ENCODE measurements at places on chromosomes 13 and 19.
A peak's percentile ranks its signal among the peaks of the same experiment; 100 is the strongest.

DNA sequence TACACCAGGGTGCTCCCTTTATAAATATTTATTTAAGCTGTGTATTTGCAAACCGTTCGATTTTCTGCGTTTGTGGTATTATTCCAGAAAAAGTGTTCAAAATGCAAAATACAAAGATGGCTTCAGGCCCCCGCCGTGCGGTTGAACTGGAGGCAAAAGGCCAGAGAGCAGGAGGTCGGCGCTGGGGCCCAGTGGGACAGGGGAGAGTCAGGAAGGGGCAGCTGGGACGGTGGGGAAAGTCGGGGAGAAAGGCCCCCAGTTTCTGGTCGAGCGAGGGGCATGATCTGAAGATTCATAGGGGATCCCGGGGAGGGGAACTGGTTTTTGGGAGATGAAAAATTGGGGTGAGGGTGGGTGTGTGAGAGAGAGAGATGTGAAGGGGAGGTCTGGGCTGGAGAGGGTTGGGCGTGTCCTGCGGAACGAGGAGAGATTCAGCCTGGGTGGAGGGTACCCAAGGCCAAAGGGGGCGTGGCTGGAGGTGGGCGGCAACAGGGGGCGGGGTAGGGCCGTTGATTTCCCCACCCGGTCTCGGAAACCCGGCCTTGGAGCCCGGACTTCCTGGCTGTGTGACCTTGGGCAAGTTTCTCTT lies 678 bp downstream of the ISOC2 start:
- no peak for DNase-seq

GRCh38 chr19:42286349-42287016 lies 15.4 kb upstream of the PRR19 start:
- no peak for DNase-seq

DNA sequence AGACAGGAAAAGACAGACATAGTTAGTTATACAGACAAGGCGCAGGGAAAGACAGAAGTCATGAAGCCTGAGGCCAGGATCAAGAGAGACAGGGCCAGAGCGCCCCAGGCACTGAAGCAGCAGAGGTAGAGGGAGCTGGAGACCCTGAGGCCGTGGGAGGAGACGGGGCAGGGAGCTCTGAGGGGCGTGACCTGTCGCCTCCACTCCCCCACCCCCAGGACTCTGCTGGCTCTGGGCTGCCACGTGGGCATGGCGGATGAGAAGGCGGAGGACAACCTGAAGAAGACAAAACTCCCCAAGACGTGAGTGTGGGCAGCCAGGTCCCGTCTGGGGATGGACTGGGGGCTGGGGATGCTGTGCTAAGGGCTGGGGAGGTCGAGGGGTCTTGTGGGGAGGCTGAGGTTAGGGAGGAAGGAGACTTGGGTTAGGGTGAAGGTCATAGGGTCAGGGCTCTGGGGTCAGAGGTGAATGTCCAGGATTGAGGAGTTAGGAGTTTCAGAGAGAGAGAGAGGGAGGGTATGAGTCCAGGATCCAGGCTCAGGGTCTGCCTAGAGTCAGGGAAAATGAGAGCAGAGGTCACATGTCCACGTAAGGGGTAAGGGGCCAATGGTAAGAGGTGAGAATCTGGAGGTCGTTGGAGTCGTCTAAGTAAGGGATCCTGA lies 31.1 kb downstream of the RYR1 start:
- no peak for DNase-seq

- DNase-seq = peak; percentile 88
These were observed 36.1 kb downstream of the ACTN4 start for GRCh38 chr19:38683393-38684077.

DNA sequence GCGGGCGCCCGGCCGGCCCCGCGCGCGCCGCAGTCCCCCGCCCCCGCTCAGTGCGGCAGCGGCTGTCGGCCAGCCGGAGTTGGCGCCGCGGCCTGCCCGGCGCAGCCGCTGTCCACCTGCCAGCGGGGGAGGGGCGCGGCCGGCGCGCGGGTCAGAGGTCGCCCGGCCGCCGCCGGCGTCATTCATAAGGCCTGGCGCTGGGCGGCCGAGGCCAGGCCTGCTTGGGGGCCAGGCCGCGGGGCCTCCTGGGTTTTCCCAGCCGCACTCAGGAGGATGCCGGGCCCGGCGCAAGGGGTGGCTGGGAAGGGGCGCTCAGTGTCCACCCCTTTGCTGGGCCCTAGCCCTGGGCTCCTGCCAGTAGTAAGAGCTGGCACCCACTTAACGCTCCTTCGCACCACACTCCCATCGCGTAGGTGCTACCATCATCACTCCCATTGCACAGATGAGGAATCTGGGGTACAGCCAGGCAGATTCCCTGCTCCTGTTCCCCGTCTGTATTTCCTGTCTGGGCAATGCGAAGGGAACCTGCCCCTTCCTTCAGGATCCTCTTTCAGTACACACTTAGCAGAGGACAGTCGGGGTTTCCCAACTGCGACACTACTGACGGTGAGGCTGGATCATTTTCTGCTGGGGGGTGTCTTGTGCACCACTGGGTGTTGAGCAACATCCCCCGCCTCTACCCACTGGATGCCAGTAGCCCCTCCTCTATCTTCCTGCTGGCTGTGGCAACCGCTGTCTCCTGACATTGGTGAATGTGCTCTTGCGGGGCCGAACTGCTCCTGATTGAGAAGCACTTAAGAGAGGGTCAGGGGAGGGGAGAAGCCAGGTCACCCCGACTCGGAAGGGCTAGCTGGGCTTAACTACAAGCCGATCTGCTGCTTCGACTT lies 846 bp upstream of the PRKACA start:
- DNase-seq = peak; percentile 73

GRCh38 chr13:107450431-107450830 lies 764.9 kb downstream of the LIG4 start:
- no peak for DNase-seq

DNA sequence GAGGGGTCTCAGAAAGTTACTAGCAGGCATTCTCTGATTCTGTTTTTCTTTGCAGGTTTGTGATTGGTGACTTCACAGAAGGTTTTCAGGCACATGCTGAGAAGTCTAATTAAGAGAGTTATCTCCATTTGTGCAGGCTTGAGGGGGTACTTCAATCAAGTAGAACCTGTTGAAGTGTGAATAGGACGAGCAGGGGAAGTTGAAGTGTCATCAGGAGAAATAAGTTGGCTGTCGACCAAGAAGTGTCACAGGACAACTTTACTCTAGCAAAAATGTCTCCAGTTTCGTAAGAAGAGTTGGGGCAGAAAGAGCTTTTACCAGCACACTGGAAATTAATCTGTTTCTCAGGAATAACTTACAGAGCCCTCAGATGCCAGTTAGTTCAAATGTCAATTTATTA lies 576.5 kb upstream of the SLITRK5 start:
- peak; percentile 3 for DNase-seq

- DNase-seq = peak; percentile 15
These were observed 96.8 kb downstream of the ATP8A2 start for GRCh38 chr13:25468325-25469168.

DNA sequence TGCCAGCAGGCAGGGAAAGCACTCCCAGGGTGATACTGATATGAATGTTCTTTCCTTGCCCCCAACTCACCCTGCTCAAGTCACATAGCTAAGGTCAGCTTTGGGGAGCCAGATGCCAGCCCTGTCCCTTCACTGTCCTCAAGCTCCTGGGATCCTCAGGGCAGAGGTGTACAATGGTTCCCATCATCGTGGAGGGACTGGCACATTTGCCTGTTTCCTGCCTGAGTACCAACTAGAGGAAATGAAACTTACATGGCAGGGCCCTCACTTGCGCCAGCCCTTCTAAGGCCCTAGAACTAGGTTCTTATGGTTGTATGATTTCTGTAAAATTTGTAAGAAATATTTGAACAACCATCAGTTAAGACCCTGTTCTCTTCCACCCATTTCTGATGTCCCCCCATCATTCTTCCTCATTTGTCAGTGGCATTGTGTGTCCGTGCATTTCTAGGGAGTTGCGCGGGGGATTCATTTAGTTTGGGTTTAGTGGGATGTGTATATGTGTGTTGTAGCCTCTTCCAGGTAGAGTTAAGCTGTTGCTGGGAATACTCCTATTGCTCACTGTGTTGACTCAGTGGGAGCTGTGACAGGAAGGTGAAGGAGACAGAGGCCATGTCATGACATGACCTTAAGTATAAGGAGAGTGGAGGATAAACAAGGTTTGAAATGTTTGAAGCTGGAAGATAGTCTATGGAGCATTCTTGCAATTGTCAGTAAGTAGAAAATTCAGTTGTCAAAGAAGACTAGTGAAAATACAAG lies 41.3 kb upstream of the RCBTB2 start:
- DNase-seq = no peak

DNA sequence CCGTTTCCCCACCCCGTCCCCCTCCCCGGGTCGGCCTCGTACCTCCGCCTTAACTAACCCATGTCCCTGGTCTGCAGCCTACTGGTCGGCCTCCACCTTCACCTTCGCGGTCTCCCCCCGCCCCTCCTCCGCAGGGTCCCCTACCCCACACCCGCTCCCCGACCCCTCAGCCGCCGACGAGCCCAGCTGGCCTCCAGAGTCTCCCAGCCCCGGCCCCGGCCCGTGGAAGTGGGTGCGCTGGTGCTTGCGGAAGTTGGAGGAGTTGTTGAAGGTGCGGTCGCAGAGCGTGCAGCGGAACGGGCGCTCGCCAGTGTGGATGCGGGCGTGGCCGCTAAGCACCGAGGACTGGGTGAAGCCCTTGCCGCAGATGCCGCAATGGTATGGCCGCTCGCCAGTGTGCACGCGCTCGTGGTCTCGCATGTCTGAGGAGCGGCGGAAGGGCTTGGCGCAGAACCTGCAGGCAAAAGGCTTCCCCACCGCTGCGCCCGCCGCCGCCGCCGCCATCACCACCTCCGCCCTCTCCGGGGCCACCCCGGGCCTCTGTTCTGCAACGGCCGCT lies 2.6 kb downstream of the ZNF784 start:
- DNase-seq = no peak

- DNase-seq = no peak
These were observed 13.1 kb downstream of the NOP53 start for GRCh38 chr19:47758443-47758804.

GRCh38 chr19:15299568-15300409 lies 32.5 kb downstream of the BRD4 start:
- DNase-seq = no peak

Measured in left lung (tissue), 14 donors.